Right renal pelvis (tissue), 4 donors: ENCODE measurements at places on chromosomes 5 and 9. TPM values are rescaled to one million over a fixed set of nuclear protein-coding genes. Genes with fewer than 3 reads are reported as not detected.

The C6 gene
- polyA plus RNA-seq: 1.4 TPM

The INSYN2B gene
- polyA plus RNA-seq: 2.2 TPM

The PLCXD3 gene
- polyA plus RNA-seq: 0.39 TPM

The SURF1 gene
- polyA plus RNA-seq: 40.5 TPM

DNA sequence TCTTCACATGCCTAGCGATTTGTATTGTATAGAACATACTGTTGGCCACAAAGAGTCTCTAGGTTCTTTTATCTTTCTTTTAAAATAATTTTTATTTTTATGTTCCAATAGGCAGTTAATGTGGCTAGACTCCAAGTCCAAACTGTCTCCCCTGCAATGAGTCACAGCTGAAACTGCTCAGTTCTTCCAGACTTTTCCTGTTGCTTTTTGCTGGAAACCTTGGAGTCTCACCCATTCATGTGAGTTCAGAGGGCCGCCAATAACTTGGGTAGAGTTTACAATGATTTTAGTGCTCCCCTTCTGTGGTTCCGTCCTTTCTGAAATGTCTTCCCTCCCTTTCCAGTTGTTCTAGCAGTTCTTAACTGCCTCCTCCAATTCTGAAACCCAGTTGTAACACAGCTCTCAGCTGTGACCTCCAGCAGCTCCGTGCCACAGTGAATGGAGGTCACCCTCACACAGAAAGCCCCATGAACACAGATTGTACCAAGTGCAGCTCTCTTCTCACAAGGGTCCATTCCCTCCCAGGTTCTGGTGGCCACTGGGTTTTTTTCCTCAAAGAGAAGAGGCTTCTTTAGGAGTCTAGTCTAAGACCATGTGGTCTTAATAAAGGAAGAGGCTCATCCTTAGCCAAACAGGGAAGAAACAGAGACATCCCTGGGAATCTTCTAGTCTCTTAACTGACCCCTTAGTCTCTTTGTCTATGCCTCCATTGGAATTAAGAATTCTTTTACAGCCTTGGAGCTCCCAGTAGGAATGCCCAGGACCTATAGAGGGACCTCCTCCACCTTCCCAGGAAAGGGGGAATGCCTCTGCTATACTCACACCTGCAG is 198.5 kb downstream of the SPOCK1 start:
- no peak for DNase-seq
